Activated CD4-positive, alpha-beta T cell treated with anti-CD3 and anti-CD28 coated beads for 36 hours (primary cell): ENCODE measurements at places on chromosomes 7 and 10.

- H3K36me3 ChIP-seq: no peaks in the 10 kb centered on the region
- no peaks in the 10 kb centered on the region for H3K27me3 ChIP-seq
- no peaks in the 10 kb centered on the region for H3K4me1 ChIP-seq
- no peak overlapping the region for H3K4me3 ChIP-seq
- H3K27ac ChIP-seq: no peak overlapping the region
- no peak for DNase-seq
These were observed 190.9 kb downstream of the DNAJB6 start for GRCh38 chr7:157527686-157528085.

- peaks cover 23% of the 10 kb centered on the region for H3K27me3 ChIP-seq
- H3K36me3 ChIP-seq: no peaks in the 10 kb centered on the region
- H3K4me1 ChIP-seq: no peaks in the 10 kb centered on the region
These were observed 166.5 kb downstream of the EGFR start for GRCh38 chr7:55185321-55185802.

- no peak overlapping the region for H3K4me3 ChIP-seq
- H3K4me1 ChIP-seq: peaks cover 4% of the 10 kb centered on the region
- no peaks in the 10 kb centered on the region for H3K36me3 ChIP-seq
- no peaks in the 10 kb centered on the region for H3K27me3 ChIP-seq
- DNase-seq: no peak
These were observed 179.4 kb upstream of the PRSS1 start for GRCh38 chr7:142569851-142570250.

DNA sequence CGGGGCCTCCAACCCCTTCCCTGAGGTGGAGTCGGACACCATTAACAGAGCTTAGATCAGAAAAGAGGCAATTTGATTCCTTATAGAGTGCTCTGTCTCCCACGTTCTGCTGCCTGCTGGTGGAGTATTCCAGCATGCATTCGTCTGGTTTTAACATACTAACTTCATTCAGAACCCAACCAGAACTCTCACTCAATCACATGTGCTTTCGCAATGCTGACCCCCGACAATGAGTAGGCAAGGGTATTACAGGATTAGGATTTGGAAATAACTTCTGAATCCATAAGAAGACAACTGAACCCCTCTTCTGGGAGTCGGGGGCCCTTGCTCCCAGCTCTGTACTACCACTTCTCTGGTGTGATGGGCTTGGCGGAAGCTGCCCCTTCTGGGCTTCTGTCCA lies 55.7 kb upstream of the HABP2 start:
- H3K27ac ChIP-seq: no peak overlapping the region
- H3K4me3 ChIP-seq: no peak overlapping the region
- H3K4me1 ChIP-seq: no peaks in the 10 kb centered on the region
- H3K36me3 ChIP-seq: no peaks in the 10 kb centered on the region

DNA sequence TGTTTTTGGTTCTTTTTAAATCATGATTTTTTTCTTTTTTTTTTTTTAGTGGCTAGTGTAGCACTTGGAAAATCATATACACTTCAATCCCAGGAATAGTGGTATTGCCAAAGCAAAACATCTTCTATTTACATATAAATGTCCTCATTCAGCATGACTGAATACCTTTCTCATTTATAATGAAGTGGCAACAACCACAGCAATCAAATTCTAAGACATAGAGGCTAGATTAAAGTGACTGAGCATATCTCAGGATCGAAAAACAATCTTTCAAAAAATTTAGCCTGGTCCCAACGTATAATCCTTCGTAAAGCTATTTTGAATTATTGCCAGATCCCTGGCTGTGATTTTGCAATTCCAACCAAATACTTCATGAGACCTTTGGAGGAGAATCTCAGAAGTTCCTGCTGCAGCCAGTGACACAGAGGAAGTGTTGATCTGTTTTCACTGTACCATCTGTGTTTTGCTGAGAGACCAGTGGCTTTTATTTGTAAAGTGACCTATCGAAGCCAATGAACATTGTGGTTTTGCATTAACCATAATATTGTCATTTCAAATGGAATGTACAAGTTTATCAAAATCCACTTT lies 29.8 kb upstream of the SP8 start:
- H3K27ac ChIP-seq: no peak overlapping the region
- H3K27me3 ChIP-seq: no peaks in the 10 kb centered on the region
- no peaks in the 10 kb centered on the region for H3K4me1 ChIP-seq

DNA sequence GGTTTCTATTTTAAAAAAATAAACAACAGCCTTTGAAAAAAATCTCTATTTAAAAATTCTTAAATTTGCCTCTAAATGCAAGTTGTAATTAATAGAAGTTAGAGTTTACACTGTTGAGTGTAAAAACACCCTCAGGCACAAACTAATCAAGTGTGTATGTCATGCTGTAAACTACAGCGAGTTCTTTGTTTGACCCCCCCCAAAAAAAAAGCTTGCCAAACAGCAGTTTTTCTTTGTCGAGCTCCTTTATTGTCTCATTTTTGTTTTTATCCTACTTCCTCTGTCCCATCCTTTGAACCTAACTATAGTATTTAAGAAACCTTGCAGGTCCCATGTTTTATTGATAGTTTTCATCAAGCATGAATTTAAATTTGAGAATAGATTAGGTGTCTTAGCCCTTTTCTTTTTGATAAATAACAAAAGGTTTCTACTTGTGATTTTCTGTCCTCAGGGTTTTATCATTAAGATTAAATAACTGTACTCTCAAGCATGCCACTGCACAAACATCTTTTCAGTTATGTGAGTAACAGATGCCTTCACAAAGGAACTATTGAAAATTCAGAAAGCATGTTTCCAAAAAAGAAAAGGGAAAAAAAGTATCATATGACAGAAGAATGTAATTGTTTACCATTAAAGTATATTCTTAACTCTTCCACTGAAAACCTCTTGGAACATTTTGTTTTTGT lies 176.0 kb downstream of the ARID5B start:
- H3K4me3 ChIP-seq: no peak overlapping the region
- H3K36me3 ChIP-seq: peaks cover 90% of the 10 kb centered on the region
- no peak for DNase-seq
- H3K4me1 ChIP-seq: peaks cover 91% of the 10 kb centered on the region

GRCh38 chr10:131750171-131750895 lies 150.5 kb upstream of the PPP2R2D start:
- H3K27ac ChIP-seq: no peak overlapping the region
- H3K4me1 ChIP-seq: no peaks in the 10 kb centered on the region
- peaks cover 6% of the 10 kb centered on the region for H3K27me3 ChIP-seq
- H3K36me3 ChIP-seq: no peaks in the 10 kb centered on the region
- no peak overlapping the region for H3K4me3 ChIP-seq

- H3K4me3 ChIP-seq: peak overlapping the region; percentile 91
- peak; percentile 31 for DNase-seq
- no peaks in the 10 kb centered on the region for H3K27me3 ChIP-seq
These were observed 566 bp downstream of the ZNF789 start for GRCh38 chr7:99473315-99473596.

- peaks cover 5% of the 10 kb centered on the region for H3K36me3 ChIP-seq
- H3K27ac ChIP-seq: no peak overlapping the region
- DNase-seq: no peak
These were observed 28.8 kb upstream of the HECTD2 start for GRCh38 chr10:91381257-91381891.

DNA sequence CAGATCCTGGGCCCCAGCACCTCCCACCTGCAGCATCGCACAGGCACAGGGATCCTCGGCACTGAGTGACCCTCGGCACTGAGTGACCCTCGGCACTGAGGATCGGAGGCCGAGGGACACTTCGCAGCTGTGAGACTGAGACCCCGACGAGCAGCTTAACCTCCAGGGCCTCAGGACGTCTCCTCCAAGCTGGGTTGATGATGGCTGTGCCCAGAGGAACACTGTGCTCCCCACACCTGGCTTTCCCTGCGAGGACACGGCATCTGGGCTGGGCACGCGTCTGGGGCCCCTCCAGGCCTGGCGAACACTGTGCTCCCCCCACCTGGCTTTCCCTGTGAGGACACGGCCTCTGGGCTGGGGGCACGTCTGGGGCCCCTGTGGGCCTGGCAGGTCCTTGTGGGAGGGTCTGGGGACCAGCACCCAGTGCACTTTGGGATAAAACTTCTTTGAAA lies 158.3 kb upstream of the PPP2R2D start:
- H3K27me3 ChIP-seq: peaks cover 34% of the 10 kb centered on the region
- no peak overlapping the region for H3K4me3 ChIP-seq
- H3K27ac ChIP-seq: no peak overlapping the region
- no peaks in the 10 kb centered on the region for H3K36me3 ChIP-seq
